NCI-H524 (cell line): ENCODE measurements at places on chromosomes 2 and 18.
A peak's percentile ranks its signal among the peaks of the same experiment; 100 is the strongest.

GRCh38 chr2:212990697-212991096 lies 160.7 kb downstream of the IKZF2 start:
- no peak for DNase-seq

DNA sequence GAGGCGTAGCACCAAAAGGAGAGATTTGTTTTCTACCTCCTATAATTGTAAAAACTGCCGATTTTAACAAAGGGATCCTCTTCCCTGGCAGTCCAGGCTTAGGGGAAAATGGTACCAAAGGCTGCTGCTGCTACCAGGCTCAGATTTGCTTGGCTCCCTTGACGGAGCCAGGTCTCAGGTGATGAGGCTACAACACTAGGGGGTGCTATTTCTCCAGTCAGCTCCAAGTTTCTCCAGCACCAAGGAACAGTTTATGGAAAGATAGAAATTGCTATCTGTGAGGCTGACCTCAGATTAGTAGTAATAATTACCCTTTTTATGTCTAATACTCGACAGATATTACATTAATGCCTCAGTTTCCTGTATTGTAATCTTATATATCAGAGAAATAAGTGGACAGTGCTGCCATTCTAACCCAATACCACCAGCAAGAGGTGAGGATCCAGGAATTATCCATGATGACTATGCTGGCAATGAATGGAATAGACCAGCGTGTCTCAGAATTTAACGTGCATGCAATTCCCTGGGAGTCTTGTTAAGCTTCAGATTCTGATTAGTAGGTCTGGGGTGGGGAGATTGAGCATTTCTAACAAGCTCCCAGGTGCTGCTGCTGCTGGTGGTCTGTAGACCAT lies 111.3 kb downstream of the ESCO1 start:
- DNase-seq: peak; percentile 34

GRCh38 chr2:24304631-24305030 lies 55.7 kb downstream of the ITSN2 start:
- DNase-seq: no peak

GRCh38 chr2:154428022-154428421 lies 270.5 kb upstream of the KCNJ3 start:
- no peak for DNase-seq

GRCh38 chr2:151098841-151099240 lies 162.8 kb downstream of the RBM43 start:
- no peak for DNase-seq

DNA sequence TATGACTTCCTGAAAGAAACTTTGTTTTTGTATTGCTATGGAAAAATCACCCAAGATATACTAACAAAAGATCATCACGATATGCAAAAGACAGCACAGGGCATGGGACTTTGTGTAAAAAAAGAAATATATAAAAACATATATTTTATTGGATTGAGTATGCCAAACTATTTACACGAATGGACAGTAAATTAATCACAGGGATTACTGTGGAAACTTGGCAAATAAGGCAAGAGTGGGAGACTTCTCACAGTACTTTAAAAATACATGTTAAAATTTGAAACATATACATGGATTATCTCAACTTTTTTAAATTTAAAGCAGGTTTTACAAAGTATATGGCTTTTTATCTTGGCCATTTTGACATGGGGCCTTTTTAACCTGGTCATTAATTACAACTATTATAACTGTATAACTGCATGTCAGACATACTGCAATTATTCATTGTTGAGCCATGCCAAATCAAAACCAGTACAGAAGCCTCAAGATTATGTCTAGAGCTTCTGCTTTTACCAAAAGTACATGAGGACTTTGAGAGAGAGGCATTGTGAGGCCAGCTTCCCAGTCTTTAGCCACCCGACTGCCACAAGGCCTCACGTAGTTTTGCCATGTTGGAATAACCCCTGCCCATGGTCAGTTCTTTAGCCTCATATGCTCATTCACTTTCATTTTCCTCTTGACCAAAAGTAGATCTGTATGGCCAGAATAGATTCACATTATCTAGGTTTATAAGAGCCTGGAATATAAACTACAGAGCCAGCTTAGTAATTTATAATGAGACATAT lies 419.8 kb downstream of the SETBP1 start:
- DNase-seq: no peak

DNA sequence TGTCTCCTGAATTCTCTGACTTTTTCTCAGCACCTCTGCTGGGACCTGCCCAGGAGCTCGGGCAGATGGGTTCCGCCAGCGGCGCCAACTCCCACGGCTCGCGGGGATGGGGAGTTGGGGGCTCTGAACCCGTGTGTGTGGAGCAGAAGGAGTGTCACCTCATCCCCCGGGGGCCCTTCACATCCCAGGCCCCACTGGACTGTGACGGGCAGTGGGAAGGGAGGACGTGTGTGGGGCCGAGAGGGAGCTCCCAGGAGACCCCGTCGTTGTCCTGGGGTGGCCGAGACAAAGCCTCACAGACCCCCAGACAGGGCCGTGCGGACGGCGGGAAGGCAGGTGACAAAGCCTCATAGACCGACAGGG lies 130.0 kb upstream of the CTDP1 start:
- no peak for DNase-seq

GRCh38 chr2:133985563-133985962 lies 268.3 kb upstream of the MGAT5 start:
- no peak for DNase-seq

DNA sequence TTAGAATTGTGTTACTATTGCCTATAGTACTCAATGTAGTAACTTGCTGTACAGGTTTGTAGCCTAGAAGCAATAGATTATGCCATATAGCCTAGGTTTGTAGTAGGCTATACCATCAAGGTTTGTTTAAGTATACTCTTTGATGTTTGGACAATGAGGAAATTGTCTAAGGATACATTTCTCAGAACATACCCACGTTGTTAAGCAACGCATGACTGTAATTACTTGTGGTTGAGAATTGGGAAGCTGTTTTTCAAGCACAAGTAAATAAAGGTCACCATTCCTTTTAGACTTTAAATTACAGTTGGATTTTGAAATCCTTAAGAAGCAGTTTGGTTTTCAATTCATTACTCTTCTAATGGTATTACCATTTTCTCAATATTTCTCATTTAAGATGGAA lies 89.8 kb upstream of the KCNH7 start:
- no peak for DNase-seq

- DNase-seq: no peak
Measured at GRCh38 chr18:12048010-12048826, 45.4 kb upstream of the ANKRD62 start.

- DNase-seq: no peak
Measured at GRCh38 chr2:217360781-217361482, 501.1 kb upstream of the TNP1 start.

DNA sequence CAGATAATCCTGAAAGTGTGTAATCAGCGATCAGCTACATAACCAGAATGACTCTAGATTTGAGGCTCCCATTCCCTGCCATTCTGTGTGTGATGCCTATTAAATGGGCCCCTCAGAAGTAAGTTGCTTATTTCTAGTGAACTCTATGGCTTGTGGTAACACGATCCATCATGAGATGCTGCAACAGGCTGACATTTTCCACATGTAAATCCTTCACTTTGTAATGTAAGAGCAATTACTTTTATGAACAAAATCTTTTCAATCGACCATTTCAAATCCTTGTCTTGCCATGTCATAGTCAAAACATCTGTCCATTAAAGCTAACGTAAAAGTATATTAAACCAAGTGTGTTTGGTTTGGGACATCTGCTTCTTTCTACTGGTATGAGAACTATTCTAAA lies 175.9 kb upstream of the ETAA1 start:
- DNase-seq: peak; percentile 26

GRCh38 chr2:185381631-185382030 lies 357.0 kb upstream of the FSIP2 start:
- no peak for DNase-seq

DNA sequence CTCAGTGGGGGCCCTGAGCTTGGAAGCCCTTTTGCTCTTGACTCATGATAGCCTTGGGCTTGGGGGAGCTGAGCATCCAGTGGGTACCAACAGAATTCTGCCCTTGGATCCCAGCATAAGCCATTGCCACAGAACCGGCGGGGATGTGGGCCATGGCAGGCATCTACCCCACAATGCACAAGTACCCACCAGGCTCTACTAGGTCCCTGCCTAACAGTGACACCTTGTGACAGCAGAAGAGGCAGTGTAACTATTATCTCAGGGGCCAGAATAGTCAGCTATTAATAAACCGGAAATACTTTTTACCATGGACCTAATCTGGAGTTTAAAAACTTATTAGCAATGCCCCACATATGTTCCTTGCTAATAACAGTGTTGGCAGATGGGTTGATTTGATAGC lies 397.2 kb downstream of the TMEM182 start:
- peak; percentile 81 for DNase-seq

DNA sequence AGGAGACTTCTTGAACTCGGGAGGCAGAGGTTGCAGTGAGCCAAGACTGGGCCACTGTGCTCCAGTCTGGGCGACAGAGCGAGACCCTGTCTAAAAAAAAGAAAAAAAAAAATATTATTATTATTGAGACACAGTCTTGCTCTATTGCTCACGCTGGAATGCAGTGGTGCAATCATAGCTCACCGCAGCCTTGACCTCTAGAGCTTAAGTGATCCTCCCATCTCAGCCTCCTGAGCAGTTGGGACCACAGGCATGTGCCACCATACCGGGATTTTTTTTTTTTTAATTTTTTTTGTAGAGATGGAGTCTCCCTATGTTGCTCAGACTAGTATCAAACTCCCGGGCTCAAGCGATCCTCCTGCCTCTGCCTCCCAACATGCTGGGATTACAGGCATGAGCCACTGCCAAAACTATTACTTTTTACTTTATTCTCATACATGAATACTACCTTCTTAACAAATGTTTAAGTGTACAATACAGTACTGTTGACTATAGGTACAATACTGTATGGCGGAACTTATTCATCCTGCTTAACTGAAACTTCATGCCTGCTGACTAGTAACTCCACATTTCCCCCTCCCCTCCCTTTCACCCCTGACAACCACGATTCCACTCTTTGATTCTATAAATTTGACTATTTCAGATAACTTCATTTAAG lies 15.5 kb downstream of the FBXO11 start:
- DNase-seq: no peak

- no peak for DNase-seq
Measured at GRCh38 chr2:31075431-31075830, 62.8 kb downstream of the GALNT14 start.

DNA sequence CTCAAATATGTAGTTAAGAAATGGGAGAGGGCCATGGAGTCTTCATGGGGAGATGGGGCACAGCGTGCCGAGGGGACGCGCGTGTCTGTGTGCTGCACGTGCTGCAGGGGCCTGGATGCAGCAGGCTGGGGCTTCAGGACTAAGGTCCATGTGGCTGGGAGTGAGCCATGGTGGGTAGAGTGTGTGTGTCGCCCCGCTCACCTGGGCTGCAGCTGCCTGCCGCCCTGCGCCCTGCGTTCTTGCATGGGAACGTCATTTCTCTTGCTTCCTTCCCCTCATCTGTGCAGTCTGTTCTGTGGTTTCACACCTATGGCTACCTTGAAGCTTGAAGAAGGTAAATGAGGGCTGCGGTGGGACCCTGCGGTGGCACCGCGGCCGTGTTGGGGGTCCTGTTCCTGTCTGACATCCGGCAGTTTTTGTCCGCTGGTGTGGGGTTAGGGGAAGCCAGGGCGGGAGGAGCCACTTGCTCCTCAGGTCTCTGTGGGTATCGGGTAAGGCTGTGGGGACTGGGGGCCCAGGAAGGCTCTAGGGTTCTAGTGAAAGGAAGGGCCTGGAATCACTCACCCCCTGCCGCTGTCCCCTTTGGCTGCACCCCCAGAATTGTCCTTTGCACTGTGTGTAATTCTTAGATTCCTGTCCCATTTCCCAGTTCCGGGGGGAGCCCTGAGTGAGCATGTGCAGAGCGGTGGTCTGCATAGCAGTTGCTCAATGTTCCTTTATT lies 54.1 kb upstream of the HS6ST1 start:
- no peak for DNase-seq

DNA sequence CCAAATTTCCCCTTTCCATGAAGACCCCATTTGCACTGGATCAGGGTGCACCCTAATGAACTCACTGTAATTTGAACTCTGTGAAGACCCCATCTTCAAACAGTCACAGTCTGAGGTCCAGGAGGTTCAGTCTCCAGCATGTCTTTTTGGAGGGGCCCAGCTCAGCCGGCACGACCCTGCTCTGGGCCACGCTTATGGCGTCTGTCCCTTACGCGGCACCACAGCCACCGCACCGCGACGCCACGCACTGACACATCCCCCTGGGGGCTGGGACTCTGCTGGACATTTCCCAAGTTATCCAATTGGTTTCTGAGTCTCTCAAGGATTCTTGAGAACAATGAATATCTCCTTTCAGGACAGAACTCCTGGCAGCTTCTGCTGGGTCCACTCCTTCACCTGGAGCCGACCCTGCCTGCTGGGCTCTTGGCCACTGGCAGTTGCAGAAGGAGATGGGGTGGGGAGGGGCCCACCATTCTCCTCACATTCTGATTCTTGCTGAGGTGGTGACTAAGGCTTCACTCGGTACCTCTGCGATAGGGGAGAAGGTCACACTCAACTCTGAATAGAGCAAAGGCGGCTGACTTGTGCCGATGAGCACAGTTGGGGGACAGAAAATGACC lies 124.0 kb downstream of the RTP5 start:
- no peak for DNase-seq

DNA sequence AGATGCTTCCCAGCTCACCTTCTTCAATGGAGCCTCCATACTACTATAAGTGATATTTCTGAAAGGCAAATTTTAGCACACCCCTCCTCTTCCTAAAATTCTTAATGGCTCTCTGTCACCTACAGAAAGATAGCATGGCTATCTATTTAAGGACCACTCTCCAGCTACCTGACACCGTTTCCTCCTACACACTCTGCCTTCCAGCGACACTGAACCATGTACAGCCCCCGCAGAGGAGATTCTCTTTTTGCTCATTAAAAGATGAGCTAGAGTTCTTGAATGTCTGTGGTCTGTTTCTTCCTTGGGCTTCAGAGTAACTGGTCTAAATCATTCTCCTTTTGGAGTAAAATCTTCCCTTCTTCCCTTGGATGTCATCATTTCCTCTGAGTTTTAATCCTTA lies 38.4 kb upstream of the GAREM1 start:
- no peak for DNase-seq

- DNase-seq: no peak
Measured at GRCh38 chr18:35478520-35479435, 19.0 kb downstream of the INO80C start.

DNA sequence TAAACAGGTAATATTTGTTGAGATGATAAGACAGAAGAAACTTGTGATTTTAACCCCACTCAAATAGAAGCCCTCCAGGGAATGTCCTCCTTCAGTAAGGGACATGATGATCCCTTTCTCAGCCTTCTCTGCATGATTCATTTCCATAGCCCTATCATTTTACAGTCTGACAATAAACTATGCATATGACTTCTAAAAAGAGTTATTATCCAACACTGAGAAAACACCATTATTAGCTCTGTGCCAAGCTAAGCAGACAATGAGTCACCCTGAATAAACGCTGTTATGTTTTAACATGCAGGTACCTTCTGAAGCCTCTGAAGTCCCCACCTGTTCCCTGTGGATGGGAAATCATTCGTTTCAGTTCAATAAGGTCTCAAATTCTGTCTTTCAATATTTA lies 54.7 kb downstream of the DTNB start:
- DNase-seq: no peak

DNA sequence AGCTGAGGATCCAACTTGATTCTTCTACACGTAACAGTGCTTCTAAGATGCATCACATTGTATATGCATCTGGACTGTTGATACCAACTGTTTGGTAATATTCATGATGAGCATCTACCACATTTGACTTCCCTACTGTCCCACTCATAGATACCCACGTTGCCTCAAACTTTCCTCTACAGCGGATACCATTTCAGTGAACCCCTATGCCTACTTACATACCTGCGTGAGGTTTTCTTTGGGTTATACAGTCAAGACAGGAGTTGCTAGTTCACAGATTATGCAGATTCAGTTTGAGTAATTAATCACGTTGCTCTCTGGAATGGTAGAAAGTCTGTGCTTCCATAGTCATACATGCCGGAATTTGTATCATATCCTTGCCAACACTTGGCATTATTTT lies 40.0 kb downstream of the EPC2 start:
- no peak for DNase-seq
